COR-L47 (cell line): ENCODE measurements at places on chromosomes 5 and 9.

GRCh38 chr9:127613583-127613954 is 1.5 kb downstream of the STXBP1 start:
- DNase-seq, result no peak

DNA sequence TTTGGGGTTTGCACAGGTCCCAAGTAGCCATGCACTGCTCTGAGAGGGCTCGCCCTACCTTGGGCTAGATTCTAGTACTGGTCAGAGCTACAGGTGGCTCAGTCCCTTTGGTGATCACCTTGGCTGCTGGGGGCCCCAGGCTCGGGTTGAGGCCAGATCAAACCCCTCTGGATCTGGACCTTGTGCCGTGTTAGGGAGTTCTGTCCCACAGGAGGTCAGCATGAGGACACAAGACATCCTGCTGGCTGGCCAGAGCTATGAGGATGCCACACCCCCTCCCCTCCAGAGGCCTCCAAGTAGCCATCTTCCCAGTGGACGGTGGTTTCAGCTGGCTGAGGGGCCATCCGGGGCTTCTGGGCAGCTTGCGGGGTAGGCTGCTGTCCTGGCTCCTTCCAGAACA is 10.6 kb downstream of the CDK20 start:
- DNase-seq, result no peak

- DNase-seq, result no peak
Measured at GRCh38 chr9:127915801-127916719, 781 bp downstream of the ST6GALNAC4 start.

GRCh38 chr5:112412346-112412745 is 6.7 kb downstream of the EPB41L4A start:
- no peak for DNase-seq

- peak; percentile 46 for DNase-seq
Measured at GRCh38 chr9:136996361-136997292, at the start of gene CLIC3. Gene CLIC3 (minus strand): TSS chr9:136996568. CDS start chr9:136996543, 25 bp downstream.

GRCh38 chr9:123265833-123266232 is 2.6 kb downstream of the STRBP start:
- DNase-seq, result no peak

- no peak for DNase-seq
Measured at GRCh38 chr5:79886456-79886855, 104.6 kb downstream of the MTX3 start.

DNA sequence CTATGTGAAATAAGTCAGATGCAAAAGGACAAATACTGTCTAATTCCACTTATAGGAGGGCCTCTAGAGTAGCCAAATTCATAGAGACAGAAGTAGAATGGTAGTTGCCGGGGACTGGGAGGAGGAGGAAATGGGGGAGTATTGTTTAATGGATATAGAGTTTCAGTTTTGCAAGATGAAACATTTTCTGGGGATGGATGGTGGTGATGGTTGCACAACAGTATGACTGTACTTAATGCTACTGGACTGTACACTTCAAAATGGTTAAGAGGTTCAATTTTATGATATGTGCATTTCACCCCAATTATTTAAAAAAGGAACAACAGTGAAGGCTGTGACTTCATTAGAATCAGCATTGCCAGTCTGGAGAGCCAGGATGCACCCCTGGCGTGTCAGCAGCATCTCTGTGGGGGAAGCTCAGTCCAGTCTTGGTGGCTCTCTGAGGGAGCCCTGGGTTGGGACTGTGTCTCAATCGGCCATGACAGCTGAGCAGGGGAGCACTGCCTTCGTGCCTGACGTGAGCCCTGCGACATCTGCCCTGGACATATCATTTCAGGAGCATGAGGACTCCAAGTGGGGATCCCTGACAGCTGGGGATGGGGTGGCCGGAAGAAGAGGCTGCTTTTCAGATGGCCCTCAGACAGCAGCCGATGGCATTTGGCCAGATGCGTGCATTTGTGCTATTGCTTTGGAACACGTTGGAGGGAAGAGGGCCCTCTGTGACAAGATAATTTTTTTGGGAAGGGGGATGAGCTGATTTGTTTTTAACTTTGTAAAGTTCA is 130.8 kb upstream of the STC2 start:
- no peak for DNase-seq

DNA sequence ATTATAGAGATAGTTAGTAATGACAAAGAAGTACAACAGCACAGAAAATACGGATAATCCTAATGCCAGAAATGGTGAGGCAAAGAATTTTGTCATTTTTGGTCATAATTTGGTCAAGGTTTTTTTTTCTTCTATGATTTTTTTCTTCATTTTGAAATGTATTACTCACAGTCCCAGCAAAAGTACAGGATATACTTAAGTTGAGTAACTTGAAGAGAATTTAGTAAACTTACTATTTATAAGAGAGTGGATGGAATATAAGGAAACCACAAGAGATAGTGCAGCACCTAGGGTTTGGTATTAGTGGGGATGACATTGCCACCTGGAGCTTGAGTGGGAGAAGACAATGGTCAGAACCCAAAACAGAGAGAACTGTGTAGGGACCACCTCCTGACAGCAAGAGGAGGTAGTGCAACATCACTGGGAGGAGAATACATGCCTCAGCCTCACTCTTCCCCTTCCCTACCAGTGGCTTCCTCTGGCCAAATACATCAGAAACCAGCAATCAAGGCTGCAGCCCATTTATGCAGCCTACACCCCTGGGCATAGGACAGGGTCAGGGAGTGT is 434.5 kb upstream of the TRPC7 start:
- DNase-seq, result no peak

DNA sequence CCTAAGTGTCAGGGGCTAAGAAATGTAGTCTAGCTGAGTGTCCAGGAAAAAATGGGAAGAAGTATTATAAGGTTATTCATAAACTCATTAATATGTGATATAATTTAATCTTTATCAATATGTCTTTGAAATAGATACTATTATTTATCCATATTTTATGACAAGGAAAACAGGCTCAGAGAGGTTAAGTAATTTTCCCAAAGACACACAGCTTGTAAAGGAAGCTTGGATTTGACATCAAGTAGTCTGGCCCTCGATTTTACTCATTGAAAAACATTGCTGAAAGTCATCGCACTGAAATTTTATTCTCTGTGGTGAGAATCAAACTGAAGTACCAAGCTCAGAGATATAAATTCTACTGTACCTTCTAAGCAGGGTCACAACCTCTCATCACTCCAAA is 276.9 kb downstream of the MSX2 start:
- DNase-seq, result no peak

DNA sequence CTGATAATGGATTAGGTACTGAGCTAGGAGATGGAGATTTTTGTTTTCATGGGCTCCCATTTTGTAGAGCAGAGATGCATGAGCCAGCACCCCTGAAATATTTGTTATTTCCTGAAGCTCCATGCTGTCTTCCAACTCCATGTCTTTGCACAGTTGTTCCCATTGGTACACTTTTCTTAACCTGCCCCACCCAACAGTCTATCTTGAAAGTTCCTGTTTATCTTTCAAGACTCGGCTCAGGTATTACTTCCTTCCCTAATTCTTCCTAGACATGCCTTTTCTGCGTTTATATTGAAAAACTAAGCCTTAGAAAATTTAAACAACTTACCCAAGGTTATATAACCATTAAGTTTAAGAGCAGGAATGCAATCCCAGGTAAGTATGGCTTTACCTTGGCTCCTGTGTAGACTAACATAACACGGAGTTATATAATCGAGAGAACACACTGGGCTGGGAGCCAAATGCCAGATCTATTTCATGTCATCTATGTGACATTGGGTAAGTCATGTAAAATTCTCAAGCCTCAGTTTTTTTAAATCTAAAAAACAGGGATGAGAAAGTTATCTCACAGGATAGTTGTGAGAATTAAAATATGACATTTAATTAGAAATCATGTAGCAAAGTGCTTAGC is 67.4 kb downstream of the LIX1 start:
- no peak for DNase-seq

GRCh38 chr9:87392086-87392485 is 105.6 kb upstream of the DAPK1 start:
- DNase-seq, result no peak

- DNase-seq, result no peak
Measured at GRCh38 chr9:134575103-134575900, 66.3 kb upstream of the COL5A1 start.

DNA sequence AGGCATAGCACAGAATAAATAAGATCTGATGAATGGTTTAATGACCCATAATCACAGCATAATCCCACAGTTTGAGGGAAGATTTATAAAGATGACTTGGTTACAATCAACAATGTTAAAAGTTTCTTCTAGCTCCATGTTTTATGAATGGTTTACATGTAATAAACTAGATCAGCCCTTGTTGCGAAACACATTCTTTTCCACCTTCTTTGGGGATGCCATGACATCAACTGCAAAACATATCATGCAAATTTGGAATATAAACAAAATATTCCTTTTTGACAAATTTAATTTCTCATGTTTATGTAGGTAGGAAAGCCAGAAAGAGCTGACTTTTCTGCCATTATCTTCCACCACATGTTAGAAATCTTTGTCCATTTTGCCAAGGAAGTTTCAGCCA is 979.5 kb downstream of the MAT2B start:
- no peak for DNase-seq

- DNase-seq, result no peak
Measured at GRCh38 chr9:14245901-14246525, 67.9 kb downstream of the NFIB start.

GRCh38 chr5:106587-106986 is 14.6 kb downstream of the PLEKHG4B start:
- DNase-seq, result no peak

DNA sequence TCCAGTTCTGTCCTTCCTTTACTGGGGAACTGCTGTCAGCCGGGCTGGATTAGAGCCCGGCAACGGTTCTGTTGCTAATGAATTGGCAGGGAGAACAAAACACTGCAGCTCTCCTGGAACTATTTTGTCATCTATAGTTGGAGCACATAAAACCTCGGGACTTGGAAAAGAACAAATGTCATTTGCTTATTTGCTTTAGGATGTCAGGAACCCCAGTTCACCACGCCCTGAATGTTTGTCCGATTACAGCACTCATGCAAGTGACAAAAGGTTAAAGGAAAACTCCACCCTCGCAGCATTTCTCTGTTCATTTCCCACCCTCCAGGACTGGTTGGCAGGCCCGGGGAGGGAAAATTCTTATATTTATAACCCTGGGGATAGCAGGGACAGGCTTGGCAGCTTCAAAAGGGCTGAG is 66.4 kb upstream of the PLPP1 start:
- no peak for DNase-seq

DNA sequence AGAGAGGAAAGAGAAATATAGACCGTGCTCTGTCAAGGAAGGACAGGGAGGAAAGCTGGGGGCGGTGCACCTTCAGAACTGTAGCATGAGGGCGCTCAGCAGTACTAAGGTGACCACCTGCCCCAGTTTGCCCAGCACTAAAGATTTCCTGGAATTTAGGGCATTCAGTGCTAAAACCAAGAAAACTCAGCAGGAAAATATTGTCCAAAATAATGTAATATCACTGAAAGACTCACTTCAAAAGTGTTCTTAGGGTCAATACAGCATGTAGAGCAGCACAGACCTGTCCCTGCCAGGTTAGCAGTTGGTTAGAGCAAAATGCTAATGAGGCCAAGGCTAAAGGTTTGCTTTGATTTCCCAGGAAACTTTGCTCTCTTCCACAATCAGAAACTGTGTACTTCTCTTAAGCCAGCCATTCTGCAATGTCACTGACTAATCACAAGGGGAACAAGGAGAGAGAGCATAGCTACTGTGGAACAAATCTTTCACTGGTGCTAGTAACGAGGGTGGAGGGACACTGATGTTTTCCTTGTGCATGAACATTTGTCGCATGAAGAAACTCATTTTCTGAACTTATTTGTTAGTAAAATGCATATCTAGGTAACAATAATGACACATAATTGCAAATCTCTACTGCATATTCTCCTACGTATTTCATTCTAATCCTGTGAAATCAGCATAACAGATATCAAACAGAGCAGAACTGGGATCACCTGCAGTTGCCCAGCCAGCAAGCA is 53.0 kb upstream of the GRAMD2B start:
- DNase-seq, result no peak

DNA sequence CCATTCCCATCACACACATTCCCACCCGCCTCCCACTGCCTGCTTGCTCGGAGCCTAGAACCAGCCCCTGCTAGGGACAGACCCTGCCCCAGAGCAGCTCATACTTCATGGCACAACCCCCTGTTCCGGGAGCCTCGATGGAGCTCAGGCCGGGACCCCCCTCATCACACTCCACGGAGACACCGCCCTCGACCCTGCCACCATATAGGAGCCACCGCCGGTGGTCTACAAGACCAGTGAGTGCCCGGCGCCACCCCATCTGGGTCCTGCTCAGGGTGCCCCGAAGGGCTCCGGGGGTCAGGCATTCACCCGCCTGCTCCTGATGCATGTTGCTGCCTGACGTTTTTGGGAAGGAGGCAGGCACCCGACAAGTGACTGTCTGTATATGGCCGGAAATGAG is 65.5 kb upstream of the RXRA start:
- no peak for DNase-seq

DNA sequence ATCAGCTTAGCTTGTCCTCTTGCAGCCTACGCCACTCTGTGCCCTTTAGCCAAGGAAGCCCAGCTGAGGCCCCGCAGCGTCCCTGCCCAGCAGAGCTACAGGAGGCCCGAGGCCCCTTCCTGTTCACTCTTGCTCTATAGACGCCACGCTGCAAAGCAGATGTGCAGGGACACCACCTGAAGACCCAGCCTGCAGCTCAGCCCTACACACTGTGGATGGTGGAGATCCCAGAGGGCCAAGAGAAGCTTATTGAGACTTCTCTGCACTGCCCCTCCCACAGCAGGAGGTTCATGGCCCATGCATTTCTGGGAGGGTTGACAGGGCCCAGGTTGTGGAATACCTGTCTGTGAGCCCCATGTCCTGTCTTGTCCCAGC is 33.6 kb downstream of the IRF1 start:
- DNase-seq, result no peak

DNA sequence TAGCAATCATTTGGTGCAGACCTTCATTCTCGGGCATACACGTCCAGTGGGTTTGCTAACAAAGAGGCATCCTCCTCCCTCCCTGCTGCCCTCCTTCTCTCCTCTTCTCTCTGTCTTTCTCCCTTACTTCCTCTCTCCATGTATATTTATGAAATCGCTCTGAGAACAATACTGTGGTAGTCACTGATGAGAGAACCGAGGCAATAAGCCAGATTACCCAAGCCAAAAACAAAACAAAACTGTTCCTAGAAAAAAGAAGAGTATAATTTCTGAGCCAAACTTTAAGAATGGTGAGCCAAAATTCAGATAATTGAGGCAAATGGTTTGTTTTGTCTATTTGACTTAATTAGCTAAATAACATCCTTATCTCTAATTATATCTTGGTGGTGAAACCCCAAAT is 15.8 kb upstream of the HMHB1 start:
- DNase-seq, result no peak

DNA sequence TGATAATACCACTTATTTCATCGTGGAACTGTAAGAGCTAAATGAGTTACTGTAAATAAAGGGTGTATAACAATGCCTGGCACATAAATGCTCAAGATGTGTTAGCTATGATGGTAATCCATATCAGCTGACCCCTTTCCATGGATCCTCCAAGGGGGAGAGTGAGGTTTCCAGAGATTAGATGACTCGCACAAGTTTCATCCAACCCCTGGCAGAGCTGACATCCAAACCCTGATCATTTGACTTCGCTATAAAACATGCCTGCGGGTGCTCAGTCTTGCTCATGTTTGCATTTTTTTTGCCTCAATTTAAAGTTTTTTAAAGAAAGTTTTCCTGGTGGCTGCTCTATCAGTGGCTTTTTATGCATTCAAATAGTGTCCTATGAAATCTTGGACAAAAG is 145.7 kb upstream of the SMIM23 start:
- DNase-seq, result no peak
